ENCODE measurements at places on chromosomes 7 and 10.
A peak's percentile ranks its signal among the peaks of the same experiment; 100 is the strongest.

DNA sequence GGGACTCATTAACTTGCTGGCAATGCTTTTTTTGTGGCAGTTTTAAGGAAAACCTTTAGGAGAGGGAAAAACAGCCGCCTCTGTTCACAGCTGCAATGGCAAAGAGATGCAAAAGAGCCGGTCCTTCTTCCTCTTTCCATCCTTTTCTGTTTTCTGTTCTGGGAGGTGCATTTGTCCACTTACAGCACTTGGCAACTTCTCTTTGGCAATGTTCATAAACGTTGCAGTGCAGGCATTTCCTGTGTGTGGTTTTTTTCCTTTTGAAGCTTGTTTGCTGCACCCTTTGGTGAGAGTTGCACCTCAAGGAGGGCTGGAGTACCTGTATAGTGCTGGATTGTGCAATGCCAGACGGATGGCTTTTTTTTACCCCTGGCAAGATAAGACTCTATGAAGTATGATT, 53.9 kb upstream of the HABP2 start:
- no peak for DNase-seq

DNA sequence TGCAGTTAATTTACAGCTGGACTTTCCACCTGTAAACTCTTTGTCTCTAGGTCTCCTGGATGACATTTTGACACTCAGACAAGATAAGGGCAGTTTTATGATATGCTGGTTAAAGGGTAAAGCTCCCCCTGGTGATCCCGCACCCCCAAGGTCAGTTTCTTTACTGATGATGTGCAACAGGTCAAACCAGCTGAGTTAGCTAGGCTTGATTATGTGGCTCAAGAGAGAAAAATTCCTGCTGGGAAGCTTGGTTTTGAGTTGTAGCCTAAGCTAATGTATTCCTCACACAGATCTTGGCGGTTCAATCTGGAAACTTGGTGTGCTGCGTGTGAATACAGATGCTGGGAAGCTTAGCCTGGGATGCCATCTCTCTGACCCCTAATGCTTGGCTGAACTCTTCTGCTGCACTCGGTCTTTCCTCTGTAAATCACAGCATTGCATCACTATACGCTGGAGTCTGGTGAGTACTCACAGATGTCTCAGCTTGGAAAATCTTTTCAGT, 11.4 kb upstream of the AKR1D1 start:
- no peak for DNase-seq

DNA sequence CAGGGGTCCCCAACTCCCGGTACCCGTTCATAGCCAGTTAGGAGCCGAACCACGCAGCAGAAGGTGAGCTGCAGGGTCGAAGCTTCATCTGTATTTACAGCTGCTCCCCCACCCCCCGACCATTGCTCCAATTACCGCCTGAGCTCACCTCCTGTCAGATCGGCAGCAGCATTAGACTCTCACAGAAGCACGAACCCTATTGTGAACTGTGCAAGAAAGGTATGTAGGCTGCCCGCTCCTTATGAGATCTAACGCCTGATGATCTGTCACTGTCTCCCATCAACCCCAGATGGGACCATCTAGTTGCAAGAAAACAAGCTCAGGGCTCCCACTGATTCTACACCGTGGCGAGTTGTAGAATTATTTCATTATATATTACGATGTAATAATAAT, 14.6 kb upstream of the AZGP1 start:
- DNase-seq, result no peak

DNA sequence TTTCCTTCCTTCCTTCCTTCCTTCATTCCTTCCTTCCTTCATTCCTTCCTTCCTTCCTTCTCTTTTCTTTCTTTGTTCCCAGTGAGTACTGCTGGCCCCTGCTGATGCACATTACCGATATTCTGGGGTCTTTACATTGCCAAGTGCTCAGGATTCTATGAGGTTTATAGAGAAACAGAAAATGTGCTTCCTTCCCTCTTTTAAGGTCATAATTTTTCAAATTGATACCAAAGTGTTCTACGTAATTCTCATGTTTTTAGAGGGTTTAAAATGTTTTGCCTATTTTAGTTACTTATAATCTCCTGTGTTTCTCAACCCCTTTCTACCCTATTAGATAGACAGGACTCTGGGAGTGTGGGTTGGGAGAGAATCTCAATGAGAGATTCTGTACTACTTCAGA, 291.2 kb downstream of the HDAC9 start:
- DNase-seq, result no peak

- DNase-seq, result peak; percentile 48
Measured at GRCh38 chr10:124354411-124355382, 64.0 kb downstream of the OAT start.

- no peak for DNase-seq
Measured at GRCh38 chr10:51035344-51035743, 38.9 kb upstream of the PRKG1 start.

Data from tibial nerve (tissue), 4 donors.